ENCODE measurements at places on chromosomes 13 and 19. TPM values are rescaled to one million over a fixed set of nuclear protein-coding genes. Genes with fewer than 3 reads are reported as not detected.
A peak's percentile ranks its signal among the peaks of the same experiment; 100 is the strongest.

GRCh38 chr13:93066187-93066586 lies 160.4 kb upstream of the GPC6 start:
- DNase-seq = no peak

Gene FAM216B
- not detected for total RNA-seq

Gene PNMA8B
- 2.4 TPM for total RNA-seq

DNA sequence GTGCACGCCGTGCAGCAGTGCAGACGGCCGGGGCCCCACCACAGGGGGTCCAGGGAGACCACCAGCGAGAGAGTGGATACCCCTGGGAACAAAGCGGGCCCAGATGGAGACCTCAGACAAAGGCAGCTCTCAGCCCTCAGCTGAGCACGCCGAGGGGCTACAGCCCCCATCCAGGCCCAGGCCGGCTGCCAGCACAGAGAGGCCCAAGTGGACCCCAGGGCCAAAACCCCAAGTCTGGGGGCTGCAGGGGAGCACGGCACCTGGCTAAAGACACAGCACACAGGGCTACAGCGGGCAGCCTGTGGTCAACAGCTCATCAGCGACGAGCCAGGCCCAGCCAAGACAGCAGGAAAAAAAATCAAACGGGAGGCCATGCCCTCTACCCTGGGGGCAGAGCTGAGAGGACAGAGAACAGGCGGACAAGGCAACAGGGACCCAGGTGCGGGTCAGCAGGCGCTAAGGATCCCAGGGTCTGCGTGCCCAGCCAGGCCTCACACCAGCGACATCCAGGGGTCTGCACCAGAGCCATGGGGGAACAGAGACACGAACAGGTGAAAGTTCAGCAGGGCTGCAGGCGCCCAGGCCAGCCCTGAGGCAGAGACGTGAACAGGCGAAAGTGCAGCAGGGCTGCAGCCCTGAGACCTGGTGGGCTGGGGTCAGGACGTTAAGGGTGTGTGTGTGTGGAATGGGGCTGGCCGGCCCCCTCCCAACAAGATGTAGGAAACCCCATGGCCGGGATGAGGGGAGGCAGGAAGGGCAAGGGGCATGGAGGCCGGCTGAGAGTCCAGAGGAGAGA lies 34.3 kb downstream of the RASA3 start:
- DNase-seq = no peak

- no peak for DNase-seq
These were observed 494.3 kb downstream of the COG6 start for GRCh38 chr13:40149611-40150274.

- no peak for DNase-seq
These were observed 1.4 kb downstream of the SIAH3 start for GRCh38 chr13:45850027-45850613.

GRCh38 chr19:8578642-8579265 lies 1.5 kb upstream of the MYO1F start:
- DNase-seq = peak; percentile 83

DNA sequence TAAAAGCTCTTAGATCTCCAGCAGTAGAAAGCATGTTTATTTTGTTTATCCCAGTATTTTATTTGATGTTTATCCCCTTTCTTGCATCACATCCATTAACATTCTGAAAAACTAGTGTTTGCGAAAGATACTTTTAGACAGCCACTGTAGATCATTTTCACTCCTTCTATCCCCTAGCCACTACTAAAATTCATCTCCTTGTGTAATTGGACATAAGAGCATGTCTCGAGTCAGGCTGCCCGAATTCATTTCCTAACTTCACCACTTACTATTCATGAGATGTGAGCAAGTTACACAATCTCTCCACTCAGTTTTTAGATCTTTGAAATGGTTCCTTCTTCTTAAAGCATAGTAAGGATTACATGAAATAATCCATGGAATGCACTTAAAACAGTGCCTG lies 514.0 kb downstream of the KLF5 start:
- no peak for DNase-seq

DNA sequence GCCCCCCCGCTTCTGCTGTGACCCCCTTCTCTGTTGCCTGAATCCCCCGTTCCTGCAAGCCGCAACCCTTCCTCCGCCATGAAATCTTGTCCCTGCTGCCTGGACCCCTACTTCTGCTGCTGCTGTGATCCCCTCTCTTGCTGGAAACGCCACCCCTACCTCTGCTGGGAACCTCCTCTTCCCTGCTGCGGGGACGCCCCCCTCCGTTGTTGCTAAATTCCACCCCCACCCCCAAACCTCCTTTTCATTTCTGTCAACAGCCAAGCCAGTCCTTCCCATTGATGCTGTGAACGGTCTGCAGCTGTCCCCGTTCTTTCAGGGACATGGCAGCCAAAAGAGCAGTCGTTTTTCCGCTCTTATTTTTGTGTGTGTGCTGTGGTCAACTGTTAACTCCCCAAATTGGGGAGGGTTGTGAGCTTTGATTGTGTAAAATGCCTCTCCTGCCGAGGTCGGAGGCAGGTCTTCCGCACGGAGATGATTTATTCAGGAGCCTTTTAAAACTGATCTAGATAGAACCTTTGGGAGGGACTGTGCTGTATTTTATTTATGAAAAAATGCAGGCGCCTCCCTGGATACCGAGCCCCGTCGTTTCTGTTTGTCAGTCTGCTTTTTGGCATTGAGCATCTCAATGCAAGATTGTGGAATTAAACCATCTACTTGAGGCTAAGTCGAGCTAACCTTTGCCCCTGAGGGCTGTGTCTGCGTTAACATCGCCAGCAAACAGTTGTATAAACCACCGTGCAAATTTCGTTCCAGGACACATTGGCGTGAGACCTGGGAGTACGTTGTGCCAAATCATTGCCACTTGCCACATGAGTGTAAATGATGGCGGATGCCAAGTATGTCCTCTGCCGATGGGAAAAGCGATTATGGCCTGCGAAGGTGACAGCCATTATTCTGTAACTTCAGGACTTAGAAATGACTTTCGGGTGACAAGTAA lies 27.9 kb upstream of the NDUFS7 start:
- DNase-seq = no peak

GRCh38 chr19:17479325-17479791 lies 9.0 kb downstream of the SLC27A1 start:
- no peak for DNase-seq

DNA sequence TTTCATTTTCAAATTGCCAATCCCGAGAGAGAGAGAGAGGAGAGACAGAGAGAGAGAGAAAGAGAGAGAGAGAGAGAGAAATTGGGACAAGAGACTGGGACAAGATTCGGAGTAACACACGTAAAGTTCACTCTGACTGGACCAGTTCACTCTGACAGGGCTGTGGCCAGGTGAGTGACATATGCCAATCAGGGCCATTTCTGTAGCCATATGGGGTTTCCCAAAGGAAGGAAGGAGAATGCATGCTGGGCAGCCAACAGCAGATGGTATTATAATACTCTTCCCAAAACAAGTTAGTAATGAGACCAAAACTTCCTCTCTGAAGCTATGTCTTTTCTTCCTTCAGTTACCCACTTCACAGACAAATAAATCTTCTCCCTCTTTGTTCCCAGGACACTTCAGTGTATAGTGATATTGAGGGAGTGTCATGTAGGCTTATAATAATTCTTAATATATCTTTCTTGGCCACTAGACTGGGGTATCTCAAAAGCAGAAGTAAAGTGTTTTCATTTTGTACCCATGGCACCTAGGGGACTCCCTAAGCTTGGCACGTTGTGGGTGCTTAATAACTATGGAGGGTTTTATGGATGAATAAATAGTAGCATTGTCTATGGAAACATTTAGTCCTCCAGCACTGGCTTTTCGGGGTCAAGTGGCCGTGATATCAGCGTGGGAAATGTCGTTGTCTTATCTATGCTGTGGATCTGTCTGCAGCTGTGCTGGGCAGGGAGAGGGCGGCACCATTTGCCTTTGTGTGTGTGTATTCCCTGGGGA lies 51.6 kb downstream of the SERP2 start:
- no peak for DNase-seq

Gene SAMD4B
- 116 TPM for total RNA-seq

Gene CGB8
- total RNA-seq = 9.4 TPM

DNA sequence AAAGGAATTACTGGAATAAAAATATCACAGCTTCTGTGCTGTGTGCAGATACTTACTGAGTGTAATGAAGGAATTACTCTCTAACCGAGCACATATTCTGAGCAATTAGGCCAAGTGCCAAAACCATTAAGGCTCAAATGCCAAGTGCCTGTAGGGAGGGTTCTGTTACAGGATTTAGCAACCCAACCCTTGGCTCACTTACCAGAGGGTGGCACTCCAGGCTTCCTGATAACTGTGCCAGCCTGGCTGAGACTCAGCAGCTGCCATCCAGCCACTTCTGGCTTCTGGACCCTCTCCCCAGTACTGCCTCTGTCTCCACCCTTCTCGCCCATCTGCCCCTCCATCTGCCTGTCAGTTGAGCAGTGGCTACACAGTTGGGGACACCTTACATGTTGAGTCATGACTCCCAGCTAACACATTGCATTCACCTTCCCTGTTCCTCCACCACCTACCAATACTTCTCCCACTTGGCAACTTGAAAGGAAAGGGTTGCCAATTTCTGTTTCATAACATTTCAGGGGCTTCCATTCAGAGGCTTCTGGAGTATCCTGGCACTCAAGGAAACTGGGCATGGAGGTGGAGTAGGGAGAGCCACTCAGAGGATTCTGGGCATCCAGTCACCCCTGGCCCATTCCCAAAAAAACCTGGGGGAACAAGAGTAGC lies 110.5 kb downstream of the COG6 start:
- no peak for DNase-seq

All from type B pancreatic cell (in vitro differentiated cells).